ENCODE measurements at places on chromosomes 1 and 21.

DNA sequence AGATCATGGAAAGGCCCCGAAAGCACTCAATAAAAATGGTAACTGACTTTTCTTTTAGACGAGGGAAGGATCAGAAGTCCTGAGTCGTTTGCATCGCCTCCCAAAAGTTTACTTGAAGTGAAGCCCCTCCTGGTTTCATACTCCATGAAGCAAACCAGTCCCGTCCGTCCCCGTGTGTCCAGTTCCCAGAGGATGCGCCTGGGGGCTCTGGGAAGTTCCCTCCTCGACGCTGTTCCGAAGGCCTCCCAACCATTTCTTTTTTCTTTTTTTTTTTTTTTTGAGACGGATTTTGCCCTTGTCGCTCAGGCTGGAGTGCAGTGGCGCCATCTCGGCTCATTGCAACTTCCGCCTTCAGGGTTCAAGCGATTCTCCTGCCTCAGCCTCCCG lies 661 bp upstream of the OSCP1 start:
- no peak for DNase-seq

- DNase-seq = no peak
Measured at GRCh38 chr1:185368913-185369491, 52.0 kb upstream of the IVNS1ABP start.

DNA sequence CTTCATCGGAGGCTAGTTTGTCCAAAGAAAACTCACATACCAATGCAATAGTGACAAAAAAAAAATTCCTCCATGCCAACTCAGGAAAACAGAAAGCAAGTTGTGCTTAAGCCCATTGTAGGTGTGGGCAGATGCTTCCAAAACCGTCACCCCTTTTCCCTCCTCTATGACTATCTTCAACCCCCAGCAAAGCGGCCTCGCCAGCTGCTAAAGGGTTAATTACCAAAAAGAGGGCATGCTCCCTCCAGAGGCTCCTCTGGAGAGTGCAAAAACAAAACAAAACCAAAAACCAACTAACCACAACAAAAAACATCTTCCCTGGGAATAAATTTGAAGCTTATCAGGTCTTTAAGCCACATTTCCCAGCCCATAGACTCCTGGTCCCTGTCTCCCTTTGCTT lies 1.2 kb downstream of the LMOD1 start:
- DNase-seq = no peak

DNA sequence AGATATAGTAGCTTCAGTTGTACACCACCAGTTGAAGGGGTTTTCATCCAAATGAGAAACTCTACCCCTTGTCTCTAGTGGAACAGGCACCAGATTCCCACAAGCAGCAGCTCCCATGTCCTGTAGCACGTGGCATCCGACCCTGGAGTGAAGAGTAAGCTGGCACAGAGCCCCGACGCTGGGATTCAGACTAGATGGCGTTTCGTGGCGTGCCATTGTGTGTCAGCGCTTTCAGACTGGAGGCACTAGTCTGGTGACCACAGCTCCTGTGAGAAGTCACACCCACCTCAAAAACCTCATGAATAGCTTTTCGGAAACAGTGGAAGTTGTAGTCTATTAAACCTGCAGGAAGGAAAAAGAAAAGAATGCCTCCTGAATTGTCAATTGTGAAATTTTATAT lies 20.2 kb downstream of the RRAGC start:
- no peak for DNase-seq

DNA sequence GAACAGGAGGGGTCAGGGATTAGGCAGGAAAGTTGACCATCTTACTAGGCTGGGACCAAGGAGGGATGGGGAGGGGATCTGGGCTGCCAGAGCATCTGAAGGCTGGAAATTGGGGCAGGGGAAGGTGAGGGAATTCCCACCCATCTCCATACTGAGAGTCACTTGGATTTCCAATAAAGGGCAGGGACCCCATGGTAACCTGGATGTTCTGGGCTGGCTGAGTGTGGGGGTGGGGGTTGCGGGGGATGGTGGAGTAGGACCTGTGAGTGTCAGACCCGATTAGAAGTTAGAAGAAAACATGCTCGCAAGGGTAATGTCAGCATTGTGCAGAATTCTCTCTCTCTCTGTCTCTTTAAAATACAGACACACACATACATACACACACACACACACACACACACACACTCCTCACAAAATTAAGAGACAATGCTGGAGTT lies 40.0 kb upstream of the EPS15 start:
- DNase-seq = no peak

- no peak for DNase-seq
Measured at GRCh38 chr1:107690491-107690890, 274.5 kb downstream of the VAV3 start.

GRCh38 chr1:154265586-154265985 lies 6.8 kb upstream of the HAX1 start:
- no peak for DNase-seq

DNA sequence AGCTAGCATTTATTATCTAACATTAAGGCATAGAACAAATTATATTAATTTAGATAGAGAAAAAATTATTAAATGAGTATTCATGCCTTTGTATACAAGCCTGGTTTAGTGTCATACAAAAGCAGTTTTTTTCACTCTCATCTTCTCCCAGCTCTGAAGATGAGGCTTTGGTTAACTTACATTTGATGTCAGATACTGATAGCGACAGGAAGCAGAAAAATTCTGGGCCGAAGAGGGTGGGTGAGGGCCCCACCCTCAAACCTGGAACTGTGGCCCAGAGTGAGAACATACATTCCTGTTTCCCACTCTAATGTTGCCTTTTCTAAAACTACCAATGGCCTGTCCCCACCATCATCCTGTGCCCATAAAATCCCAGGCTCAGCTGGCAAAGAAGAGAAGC lies 15.0 kb downstream of the OR2T1 start:
- DNase-seq = no peak

DNA sequence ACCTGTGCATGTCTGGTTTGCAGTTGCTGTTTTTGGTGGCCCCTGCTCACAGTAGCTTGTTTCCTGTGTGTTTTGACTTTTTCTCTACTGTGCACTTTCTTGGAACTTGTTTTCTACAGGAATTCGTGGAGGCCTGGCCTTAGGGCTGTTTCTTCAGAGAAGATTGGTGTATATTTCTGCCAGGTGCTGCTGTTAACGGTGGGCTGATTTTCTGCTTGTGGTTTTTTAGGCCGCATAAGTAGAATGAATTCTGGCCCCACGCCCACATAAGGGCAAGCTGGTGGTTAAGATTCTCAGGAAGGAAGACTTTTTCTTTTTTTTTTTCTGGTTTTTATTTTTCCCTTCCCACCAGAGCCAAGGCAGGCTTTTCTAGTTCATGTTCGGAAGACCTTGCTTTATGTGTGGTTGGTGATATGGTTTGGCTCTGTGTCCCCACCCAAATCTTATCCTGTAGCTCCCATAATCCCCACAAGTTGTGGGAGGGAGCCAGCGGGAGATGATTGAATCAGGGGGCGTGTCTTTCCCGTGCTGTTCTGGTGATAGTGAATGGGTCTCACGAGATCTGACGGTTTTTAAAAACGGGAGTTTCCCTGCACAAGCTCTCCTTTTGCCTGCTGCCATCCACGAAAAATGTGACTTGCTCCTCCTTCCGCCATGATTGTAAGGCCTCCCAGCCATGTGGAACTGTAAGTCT lies 71.5 kb upstream of the DISP3 start:
- no peak for DNase-seq

DNA sequence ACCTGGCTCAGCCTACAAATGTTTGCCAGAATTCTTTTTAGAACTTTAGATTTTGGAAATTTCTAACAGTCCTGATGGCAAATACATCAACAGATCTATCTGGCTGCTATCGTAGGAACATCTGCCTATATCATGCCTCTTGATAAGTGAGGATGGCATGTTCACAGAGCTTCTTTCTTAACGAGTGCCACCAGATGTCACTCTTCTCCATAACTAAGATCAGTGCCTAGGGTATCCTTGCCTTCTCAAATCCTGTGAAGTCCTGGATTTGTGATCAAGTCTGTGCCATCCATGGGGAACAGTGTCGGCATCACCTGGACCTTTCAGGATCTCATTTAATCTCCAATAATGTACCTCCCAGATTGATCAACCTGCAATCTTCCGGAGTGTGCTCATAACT lies 36.5 kb upstream of the CD5L start:
- no peak for DNase-seq
